Progenitor cell of endocrine pancreas (in vitro differentiated cells): ENCODE measurements at places on chromosomes 2 and 18. TPM values are rescaled to one million over a fixed set of nuclear protein-coding genes. Genes with fewer than 3 reads are reported as not detected.
A peak's percentile ranks its signal among the peaks of the same experiment; 100 is the strongest.

DNA sequence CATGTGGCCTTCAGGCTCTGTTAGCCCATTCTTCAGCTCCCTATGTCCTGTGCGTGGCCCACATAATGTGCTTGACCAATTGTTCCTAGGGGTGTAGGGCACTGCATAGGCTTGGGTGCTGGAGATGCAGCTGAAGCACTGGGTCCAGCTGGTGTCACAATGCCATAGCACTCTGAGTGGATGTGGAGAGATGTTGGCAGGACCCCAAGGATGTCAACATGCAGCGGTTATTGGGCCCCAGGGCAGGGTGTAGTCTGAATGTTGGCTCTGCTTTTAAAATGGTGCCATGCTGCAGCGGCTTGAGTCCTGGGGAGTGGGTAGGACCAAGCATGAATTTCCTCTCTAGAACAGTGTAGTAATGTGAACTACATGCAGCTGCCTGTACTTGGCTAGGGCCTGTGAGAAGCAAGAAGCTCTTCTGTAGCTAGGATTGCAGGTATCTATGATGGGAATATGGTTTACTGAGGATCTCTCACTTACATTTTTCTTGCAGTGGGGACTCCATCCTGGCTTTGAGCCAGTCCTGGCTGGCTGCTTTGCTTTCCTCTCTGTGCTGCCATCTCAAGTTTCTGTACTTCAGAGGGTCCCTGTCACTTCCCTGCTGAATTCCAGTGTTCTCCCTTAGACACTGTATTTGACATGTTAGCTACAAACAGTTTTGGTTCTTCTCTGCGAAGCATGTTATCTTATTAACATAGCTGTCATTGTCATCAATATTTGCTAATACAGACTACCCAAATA, 148.4 kb downstream of the CSRNP3 start:
- no peak for DNase-seq

GPR155 gene
- total RNA-seq, result 0.74 and 1.4 TPM in 2 replicates

PASK gene
- total RNA-seq, result 57.1 and 60.4 TPM in 2 replicates

GRCh38 chr2:20624156-20624883, 26.6 kb downstream of the HS1BP3 start:
- DNase-seq, result no peak

- DNase-seq, result no peak
Observed at GRCh38 chr2:8661736-8662135, 20.1 kb upstream of the ID2 start.

GREB1 gene
- 78.8 and 82.5 TPM in 2 replicates for total RNA-seq

- no peak for DNase-seq
Observed at GRCh38 chr2:219643788-219644398, 16.5 kb downstream of the SLC4A3 start.

RBBP8 gene
- 72.8 and 75.2 TPM in 2 replicates for total RNA-seq

CAPN13 gene
- total RNA-seq, result 17.2 and 19.0 TPM in 2 replicates

GRCh38 chr2:197996583-197996982, 192.2 kb downstream of the PLCL1 start:
- no peak for DNase-seq

GRCh38 chr2:191899410-191899809, 52.5 kb upstream of the CAVIN2 start:
- no peak for DNase-seq

GRCh38 chr2:9774266-9774665, 69.0 kb upstream of the TAF1B start:
- DNase-seq, result no peak

GRCh38 chr2:171081649-171082111, 79.0 kb downstream of the TLK1 start:
- DNase-seq, result no peak

STAT4 gene
- total RNA-seq, result 18.8 and 23.4 TPM in 2 replicates

DPP10 gene
- 44.6 and 44.9 TPM in 2 replicates for total RNA-seq

- no peak for DNase-seq
Observed at GRCh38 chr2:197433780-197434438, 919 bp downstream of the SF3B1 start.

FMNL2 gene
- total RNA-seq, result 99.5 and 108 TPM in 2 replicates

CELF4 gene
- total RNA-seq, result 4.6 and 5.5 TPM in 2 replicates

- DNase-seq, result no peak
Observed at GRCh38 chr2:67579806-67580205, 182.7 kb downstream of the ETAA1 start.

- peak; percentile 18 for DNase-seq
Observed at GRCh38 chr2:125745514-125745913, 910.4 kb upstream of the GYPC start.

GREB1L gene
- total RNA-seq, result 8.6 and 11.0 TPM in 2 replicates

DNA sequence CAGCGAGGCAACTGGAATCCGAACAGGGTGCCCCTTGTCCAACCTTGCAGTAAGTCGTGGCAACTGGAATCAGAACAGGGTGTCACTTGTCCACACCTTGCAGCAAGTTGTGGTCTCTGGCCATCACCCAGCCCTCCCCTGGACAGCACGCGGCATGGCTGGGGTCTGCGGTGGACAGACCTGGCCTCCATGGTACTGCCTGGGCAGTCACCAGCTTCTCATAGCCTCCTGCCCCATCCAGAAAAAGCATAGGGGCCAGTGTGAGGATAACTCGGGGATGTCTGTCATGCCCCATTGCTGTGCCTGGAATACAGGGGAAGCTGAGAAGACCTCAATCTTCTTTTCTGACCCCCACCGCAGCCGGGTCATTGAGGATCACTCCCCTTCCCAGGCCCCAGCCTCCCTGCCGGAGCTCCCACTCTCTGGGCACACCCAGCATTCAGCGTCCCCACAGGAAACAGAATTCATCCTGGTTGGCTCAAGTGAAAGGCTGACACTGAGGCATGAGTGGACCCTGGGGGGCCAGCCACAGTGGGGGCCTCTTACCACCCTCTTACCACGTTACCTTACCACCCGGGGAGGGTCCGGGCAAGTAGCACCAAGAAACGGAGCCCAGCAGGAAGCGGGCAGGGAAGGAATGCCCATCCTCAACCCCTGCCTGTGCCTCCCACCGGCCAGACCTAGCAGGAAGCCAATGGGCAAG, 68.0 kb upstream of the RAB6C start:
- DNase-seq, result no peak

TCF23 gene
- not detected in 2 replicates for total RNA-seq
